ENCODE measurements at places on chromosomes 7 and 10. TPM values are rescaled to one million over a fixed set of nuclear protein-coding genes. Genes with fewer than 3 reads are reported as not detected.
A peak's percentile ranks its signal among the peaks of the same experiment; 100 is the strongest.

DNA sequence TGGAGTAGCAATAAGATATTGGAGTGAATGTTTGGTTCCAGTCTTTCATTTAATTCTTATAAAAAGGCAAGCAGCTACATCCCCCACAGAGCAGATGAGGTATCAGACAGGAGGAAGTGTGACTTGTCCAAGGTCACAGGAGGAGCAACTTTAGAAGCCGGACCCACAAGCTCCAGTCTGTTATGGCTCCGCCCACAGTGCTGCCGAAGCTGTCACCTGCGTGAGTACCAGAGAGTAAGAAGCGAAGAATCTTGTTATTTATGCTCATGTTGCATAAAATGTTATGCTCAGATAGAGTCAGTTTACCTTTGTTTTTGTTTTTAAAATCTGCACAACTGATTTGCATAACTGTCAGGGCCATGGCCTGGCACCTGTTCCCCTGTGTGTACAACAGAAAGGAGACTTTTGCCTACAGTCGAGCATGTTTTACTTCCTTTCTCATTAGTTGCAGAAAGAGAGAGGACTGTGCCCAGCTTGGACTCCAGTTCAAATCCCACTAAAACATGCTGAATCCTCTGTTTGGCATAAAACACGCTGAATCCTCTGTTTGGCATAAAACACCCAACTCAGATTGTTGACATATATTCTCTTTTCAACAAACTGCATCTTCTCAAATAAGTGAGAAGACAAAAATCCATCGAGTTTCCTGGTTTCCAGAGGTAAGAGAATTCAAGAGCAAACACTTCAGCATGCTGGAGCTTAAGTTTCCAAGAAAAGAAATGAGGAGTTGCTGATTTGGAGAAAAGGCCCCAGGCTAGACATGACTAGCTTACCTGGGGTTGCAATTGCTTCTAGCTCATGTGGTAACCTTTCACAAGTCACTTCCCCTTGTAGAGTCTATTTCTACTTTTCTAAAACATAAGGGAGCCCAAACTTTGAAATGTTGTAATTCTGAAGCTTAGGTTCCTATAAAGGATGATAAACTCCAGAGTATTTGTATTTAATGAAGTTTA, 409.8 kb upstream of the ZMIZ1 start:
- no peak overlapping the region for H3K4me3 ChIP-seq
- no peaks in the 10 kb centered on the region for H3K27me3 ChIP-seq
- no peaks in the 10 kb centered on the region for H3K36me3 ChIP-seq

DNA sequence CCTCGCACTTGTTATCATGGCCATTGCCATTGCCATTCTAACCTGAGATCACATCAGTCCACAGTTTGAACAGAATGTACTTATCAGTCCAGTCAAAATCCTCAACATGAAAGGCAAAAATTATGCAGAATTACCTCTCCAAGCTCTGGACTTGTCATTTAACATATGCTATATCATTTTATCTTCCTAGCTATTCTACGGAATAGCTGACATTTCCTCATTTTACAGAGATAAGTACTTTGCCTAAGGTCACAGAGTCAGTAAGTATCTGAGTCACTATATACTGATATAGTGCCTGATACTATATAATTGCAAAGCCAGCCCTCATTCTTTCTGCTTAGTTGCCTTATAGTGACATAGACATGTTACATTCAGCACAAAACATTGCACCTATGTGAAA, 456.9 kb upstream of the GHITM start:
- no peak for DNase-seq
- no peak overlapping the region for H3K4me3 ChIP-seq
- H3K27ac ChIP-seq, result no peak overlapping the region
- no peaks in the 10 kb centered on the region for H3K27me3 ChIP-seq
- H3K36me3 ChIP-seq, result no peaks in the 10 kb centered on the region

- H3K27ac ChIP-seq, result no peak overlapping the region
- peaks cover 47% of the 10 kb centered on the region for H3K4me1 ChIP-seq
- no peak for DNase-seq
Measured at GRCh38 chr10:86523348-86523747, 1.8 kb upstream of the WAPL start.

DNA sequence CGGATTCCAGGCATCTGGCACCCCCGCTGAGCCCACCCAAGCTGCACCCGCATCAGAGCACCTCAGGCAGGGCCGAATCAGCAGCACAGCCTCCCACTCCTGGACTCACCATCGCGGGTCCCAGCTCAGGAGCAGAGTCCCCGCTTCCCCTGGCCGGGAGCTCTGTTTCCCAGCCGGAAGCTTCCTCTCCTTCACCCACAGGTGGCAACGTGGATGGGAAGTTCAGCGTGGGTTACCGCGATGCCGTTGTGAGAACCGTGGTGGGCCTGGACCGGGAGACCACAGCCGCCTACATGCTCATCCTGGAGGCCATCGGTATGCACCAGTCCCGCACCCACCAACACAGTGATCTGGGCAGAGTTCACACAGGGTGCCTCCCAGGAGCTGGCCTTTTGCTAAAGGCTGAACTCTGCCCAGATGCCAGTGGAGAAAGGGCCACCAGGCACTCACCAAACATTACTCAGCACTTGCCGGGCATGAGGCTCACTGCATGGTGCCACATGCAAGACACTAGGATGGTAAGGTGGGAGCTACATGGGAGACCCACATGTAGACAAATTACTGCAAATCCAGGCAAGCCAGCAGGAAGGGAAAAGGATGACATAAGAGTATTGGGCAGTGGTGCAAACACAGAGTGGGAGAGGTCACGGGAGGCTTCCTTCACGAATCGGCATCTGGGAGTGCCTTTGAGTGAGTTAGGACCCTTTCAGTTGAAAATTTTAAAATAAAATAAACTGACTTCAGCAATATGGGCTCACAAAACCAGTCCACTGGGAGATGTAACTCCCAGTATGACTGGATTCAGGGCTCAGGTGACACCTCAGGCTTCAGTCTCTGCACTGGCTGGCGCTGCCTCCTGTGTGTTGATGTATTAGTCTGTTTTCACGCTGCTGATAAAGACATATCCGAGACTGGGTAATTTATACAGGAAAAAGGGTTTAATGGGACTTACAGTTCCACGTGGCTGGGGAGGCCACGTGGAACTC, 10.4 kb downstream of the C10orf105 start:
- H3K27me3 ChIP-seq, result no peaks in the 10 kb centered on the region
- H3K36me3 ChIP-seq, result no peaks in the 10 kb centered on the region
- H3K4me1 ChIP-seq, result peaks cover 32% of the 10 kb centered on the region

DNA sequence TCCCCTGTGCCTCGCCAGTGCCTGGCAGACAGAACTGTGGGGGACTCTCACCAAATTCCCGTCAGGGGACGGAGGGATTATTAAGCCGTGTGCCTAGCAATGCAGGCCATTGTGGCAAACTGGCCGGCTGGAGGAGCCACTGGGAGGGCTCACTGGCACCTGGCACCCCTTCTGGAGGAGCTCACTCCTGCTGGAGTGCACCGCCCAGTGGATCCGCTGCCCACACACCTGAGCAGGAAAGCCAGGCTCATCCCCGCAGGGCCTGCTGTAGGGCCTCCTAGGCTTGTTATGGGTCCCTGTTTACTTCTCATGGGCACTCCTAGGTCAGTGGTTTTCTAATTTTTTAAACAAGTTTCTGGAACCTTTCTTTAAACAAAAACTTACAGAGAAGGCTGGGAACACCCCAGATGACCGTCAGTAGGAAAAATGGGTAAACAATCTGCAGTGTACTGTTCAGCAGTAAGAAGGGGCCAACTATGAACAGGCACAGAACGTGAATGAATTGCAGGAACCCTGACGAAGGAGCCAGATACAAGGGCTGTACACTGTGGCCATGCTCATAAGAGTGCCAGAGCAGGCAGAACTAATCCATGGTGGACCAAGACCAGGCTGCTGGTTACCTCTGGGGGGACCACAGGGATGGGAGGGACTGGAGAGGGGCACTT, 64.8 kb downstream of the LANCL2 start:
- H3K27ac ChIP-seq, result no peak overlapping the region
- no peaks in the 10 kb centered on the region for H3K27me3 ChIP-seq
- no peak for DNase-seq
- no peaks in the 10 kb centered on the region for H3K4me1 ChIP-seq

- H3K27me3 ChIP-seq, result no peaks in the 10 kb centered on the region
- peaks cover 5% of the 10 kb centered on the region for H3K4me1 ChIP-seq
- H3K36me3 ChIP-seq, result no peaks in the 10 kb centered on the region
- no peak overlapping the region for H3K4me3 ChIP-seq
- H3K27ac ChIP-seq, result no peak overlapping the region
Measured at GRCh38 chr7:29297194-29297890, 102.8 kb downstream of the CHN2 start.

GRCh38 chr10:70602665-70603448, at the start of gene PRF1:
Gene PRF1, minus strand, starts transcription at chr10:70602741. Its CDS starts 1,839 bp downstream, at chr10:70600902.
- H3K27ac ChIP-seq, result no peak within 1 kb of the TSS
- peak; percentile 50 for DNase-seq
- no peaks in the 10 kb centered on the region for H3K4me1 ChIP-seq
- no peaks in the 10 kb centered on the region for H3K27me3 ChIP-seq

DNA sequence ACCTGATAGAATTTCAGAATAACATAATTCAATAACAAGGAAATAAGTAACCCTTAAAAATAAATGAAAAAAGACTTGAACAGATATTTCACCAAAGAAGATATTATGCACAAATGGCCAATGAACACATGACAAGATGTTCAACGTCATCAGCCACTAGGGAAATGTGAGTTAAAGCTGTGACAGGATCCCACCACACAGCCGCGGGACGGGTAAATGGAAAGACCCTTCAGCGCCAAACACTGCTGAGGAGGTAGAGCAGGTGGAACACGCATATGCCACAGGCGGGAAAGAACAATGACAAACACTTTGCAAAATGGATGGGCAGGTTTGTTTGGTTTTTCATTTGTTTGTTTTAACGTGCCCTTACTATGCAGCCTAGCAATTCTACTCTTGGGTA, 86.1 kb upstream of the RNF32 start:
- no peaks in the 10 kb centered on the region for H3K4me1 ChIP-seq
- DNase-seq, result no peak
- no peak overlapping the region for H3K4me3 ChIP-seq
- no peak overlapping the region for H3K27ac ChIP-seq
- no peaks in the 10 kb centered on the region for H3K27me3 ChIP-seq

- H3K4me1 ChIP-seq, result no peaks in the 10 kb centered on the region
- H3K36me3 ChIP-seq, result no peaks in the 10 kb centered on the region
- H3K27me3 ChIP-seq, result no peaks in the 10 kb centered on the region
- H3K27ac ChIP-seq, result no peak overlapping the region
- H3K4me3 ChIP-seq, result no peak overlapping the region
- no peak for DNase-seq
Measured at GRCh38 chr7:140981951-140982350, 32.8 kb downstream of the MRPS33 start.

- H3K4me3 ChIP-seq, result no peak overlapping the region
- H3K36me3 ChIP-seq, result no peaks in the 10 kb centered on the region
- no peaks in the 10 kb centered on the region for H3K4me1 ChIP-seq
- no peaks in the 10 kb centered on the region for H3K27me3 ChIP-seq
Measured at GRCh38 chr10:115827231-115828009, 445.6 kb downstream of the GFRA1 start.

DNA sequence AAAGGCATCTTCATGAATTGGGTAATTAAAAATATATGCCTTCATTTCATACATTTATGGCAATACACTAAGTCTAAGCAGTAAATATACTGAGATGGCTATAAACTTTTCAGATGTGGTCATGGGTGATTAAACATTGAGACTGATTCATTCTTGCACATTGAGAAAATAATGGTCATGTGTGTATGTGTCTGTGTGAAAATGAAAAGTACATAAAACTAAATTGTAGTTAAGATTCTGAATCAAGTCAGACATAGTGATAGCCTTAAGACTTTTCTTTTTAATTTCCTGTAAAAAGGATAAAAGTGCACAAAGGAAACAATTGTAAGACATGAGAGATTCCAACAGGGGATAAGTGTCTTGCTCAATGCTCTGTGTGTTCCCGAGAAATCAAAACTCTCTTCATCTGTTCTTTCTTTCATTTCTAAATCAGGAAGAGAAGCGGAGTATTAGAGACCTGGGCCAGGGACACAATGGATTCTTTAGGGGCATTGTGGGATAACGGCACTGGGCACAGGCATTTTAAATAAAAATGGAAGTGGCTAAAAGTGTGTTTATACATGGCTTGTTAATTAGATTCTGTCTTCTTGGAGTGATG, 69.8 kb upstream of the AGR3 start:
- peaks cover 9% of the 10 kb centered on the region for H3K4me1 ChIP-seq
- H3K27ac ChIP-seq, result no peak overlapping the region
- H3K4me3 ChIP-seq, result no peak overlapping the region
- no peak for DNase-seq
- H3K27me3 ChIP-seq, result no peaks in the 10 kb centered on the region
- no peaks in the 10 kb centered on the region for H3K36me3 ChIP-seq

- H3K27ac ChIP-seq, result peak overlapping the region; percentile 54
- H3K36me3 ChIP-seq, result no peaks in the 10 kb centered on the region
- no peaks in the 10 kb centered on the region for H3K27me3 ChIP-seq
- DNase-seq, result peak; percentile 93
- peaks cover 19% of the 10 kb centered on the region for H3K4me1 ChIP-seq
Measured at GRCh38 chr10:14074062-14074884, 256.5 kb downstream of the FRMD4A start.

- H3K36me3 ChIP-seq, result peaks cover 5% of the 10 kb centered on the region
- H3K27ac ChIP-seq, result no peak overlapping the region
- H3K4me1 ChIP-seq, result peaks cover 43% of the 10 kb centered on the region
- H3K4me3 ChIP-seq, result peak overlapping the region; percentile 70
- no peaks in the 10 kb centered on the region for H3K27me3 ChIP-seq
- no peak for DNase-seq
Measured at GRCh38 chr10:132329565-132330485, 2.2 kb upstream of the LRRC27 start.

GRCh38 chr10:119444866-119445265, 97.7 kb downstream of the RGS10 start:
- no peaks in the 10 kb centered on the region for H3K27me3 ChIP-seq
- peaks cover 8% of the 10 kb centered on the region for H3K36me3 ChIP-seq
- peaks cover 30% of the 10 kb centered on the region for H3K4me1 ChIP-seq
- no peak for DNase-seq
- no peak overlapping the region for H3K27ac ChIP-seq
- no peak overlapping the region for H3K4me3 ChIP-seq

GRCh38 chr7:87715545-87715944, 87.3 kb downstream of the RUNDC3B start:
- no peak overlapping the region for H3K4me3 ChIP-seq
- no peak for DNase-seq
- H3K4me1 ChIP-seq, result no peaks in the 10 kb centered on the region
- H3K27ac ChIP-seq, result no peak overlapping the region

GRCh38 chr7:135247746-135248471, 14.3 kb downstream of the STRA8 start:
- no peaks in the 10 kb centered on the region for H3K36me3 ChIP-seq
- H3K27me3 ChIP-seq, result no peaks in the 10 kb centered on the region
- DNase-seq, result no peak
- H3K4me3 ChIP-seq, result no peak overlapping the region
- no peaks in the 10 kb centered on the region for H3K4me1 ChIP-seq

GTF2IRD1 gene
- 22.7 TPM for total RNA-seq

NPFFR1 gene
- total RNA-seq, result not detected

UFSP1 gene
- 2.1 TPM for total RNA-seq

ZNF789 gene
- 2.7 TPM for total RNA-seq

RTKN2 gene
- 0.11 TPM for total RNA-seq

GIMAP5 gene
- 26.9 TPM for total RNA-seq

CHRM2 gene
- total RNA-seq, result 9.1 TPM

KLF14 gene
- not detected for total RNA-seq
